CD4-positive, alpha-beta T cell (primary cell): ENCODE measurements at places on chromosomes 11 and 22. TPM values are rescaled to one million over a fixed set of nuclear protein-coding genes. Genes with fewer than 3 reads are reported as not detected.

DNA sequence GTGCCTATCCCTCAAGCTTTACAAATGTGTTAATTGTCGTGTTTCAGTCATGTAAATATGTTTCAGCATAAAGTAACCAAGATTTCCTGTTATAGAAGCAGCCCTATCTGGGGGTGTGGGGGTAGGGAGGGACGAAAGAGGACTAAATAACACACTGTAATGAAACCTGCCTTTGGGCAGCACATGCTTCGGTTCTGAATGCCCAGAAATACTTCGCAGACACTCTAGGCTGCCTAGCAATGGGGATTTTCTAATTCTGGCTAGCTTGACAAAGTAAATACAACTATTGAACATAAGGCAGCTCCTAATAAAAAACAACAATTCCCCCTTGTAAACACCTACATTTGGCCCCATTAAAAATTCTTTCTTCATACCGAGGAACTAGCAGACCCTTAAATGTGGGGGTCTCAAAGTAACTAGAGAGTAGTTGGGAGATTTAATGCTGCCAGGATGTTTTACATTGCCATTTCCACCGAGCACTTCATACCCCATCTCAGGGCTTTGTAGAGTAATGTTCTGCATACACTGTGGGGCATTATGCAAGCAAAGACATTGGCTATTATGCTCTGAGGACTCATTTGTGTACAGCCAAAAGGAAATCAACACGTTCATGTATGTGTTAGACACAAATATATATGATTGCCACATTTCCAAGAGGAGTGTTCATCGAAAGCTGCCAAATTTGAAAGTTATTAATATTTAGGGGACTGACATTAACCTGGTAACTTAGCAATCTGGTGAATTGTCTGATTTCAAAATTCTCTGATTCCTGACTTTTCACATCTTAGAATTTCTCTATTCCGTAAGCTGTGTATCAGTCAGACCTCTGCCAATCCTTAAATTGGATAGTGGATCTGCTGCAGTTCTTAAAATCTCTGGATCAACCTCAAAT is 42.1 kb downstream of the PAX6 start:
- no peak for DNase-seq
- H3K4me1 ChIP-seq: no peaks in the 10 kb centered on the region
- H3K27ac ChIP-seq: no peak overlapping the region
- no peaks in the 10 kb centered on the region for H3K36me3 ChIP-seq
- H3K4me3 ChIP-seq: no peak overlapping the region
- no peaks in the 10 kb centered on the region for H3K27me3 ChIP-seq

DNA sequence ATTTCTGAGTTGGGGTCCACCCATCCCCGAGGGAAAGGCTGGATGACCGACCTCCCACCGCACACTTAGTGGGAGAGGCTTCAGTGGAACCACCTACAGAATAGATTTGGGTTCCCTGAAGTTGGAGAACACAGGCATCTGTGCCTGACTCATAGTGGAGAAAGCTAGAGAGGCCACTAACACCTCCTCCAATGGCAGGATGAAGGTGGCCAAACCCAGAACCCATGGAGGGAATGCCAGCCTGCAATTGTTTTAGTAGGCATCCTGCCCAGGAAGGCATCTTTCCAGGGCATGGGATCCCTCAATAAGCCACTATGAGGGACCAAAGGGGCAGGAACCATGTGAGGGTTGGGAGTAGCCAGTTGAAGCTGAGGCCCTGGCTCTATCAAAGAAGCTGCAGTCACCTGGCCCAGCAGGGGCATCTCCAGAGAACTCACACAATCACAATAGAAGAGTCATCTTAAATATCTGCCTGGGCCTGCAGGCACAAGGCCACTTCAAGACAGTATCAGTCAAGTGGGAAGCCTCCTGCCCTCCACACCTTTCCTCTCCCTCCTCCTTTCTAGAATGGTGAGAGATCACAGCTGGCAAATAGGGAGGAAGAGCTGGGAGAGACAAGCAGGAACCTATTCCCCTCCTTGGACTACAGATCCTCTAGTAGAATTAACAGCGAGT is 124.1 kb upstream of the CSNK2A3 start:
- no peaks in the 10 kb centered on the region for H3K36me3 ChIP-seq
- no peaks in the 10 kb centered on the region for H3K4me1 ChIP-seq
- no peak for DNase-seq

DNA sequence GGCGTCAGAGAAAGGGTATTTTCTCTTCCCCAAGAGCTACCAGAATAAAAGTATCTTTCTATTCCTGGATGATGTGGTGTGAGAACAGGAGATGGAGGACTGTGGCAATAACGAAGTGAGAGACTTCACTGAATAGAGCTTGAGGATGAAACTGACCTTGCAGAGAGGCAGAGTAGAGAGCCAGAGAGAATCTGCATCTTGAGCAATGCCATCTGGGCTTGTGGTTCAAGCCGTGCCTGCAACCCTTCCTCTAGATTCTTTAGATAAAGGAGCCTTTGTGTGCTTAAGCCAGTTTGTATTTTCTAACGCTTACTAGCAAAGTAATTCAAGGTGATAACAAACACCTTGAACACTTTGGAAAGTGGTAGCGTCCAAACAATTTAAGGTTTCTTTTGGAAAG is 2.2 kb downstream of the ME3 start:
- H3K27ac ChIP-seq: no peak overlapping the region
- no peaks in the 10 kb centered on the region for H3K36me3 ChIP-seq
- peaks cover 13% of the 10 kb centered on the region for H3K4me1 ChIP-seq
- H3K4me3 ChIP-seq: no peak overlapping the region
- DNase-seq: no peak

- peaks cover 32% of the 10 kb centered on the region for H3K27me3 ChIP-seq
- H3K4me3 ChIP-seq: no peak overlapping the region
- no peaks in the 10 kb centered on the region for H3K36me3 ChIP-seq
- no peak for DNase-seq
- no peak overlapping the region for H3K27ac ChIP-seq
- peaks cover 13% of the 10 kb centered on the region for H3K4me1 ChIP-seq
Observed at GRCh38 chr11:61918938-61919704, 1.8 kb upstream of the RAB3IL1 start.

DNA sequence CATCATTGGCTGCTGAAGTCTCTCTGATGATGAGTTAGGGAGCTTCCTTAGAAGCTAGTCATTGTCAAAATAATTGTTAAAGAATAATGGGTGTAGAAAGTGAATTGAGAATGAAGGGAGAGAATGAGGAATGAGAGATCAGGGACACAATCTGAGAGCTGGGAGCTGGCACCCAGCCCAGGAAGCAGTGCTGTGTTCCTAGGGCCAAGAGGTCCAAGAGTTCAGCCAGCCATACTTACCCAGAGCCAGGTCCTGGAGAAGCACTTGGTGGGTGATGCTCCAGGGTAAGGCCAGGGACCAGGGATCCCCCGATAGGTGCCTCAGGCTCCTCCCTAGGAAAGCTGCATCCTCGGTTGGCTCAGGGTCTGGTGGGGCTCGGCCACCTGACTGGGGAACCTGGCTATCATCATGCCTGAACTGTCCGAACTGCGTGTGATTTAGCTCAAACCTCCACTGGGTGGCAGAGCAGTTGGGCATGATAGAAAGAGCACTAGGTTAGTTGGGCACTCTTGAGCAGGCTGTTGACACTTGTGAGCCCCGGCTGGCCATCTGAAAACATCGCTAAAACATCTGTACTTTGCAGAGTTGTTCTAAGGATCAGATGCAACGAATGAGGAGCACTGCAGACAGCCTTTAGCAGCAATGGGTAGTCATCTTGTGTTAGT is 123.9 kb upstream of the NCAM1 start:
- DNase-seq: no peak
- no peaks in the 10 kb centered on the region for H3K36me3 ChIP-seq
- H3K27ac ChIP-seq: no peak overlapping the region
- H3K4me1 ChIP-seq: no peaks in the 10 kb centered on the region

- no peak for DNase-seq
- H3K27me3 ChIP-seq: no peaks in the 10 kb centered on the region
- no peak overlapping the region for H3K4me3 ChIP-seq
- H3K4me1 ChIP-seq: peaks cover 12% of the 10 kb centered on the region
- H3K36me3 ChIP-seq: no peaks in the 10 kb centered on the region
Observed at GRCh38 chr11:119181677-119182412, 3.4 kb upstream of the NHERF4 start.

- H3K4me1 ChIP-seq: no peaks in the 10 kb centered on the region
- no peak for DNase-seq
- no peak overlapping the region for H3K4me3 ChIP-seq
- no peak overlapping the region for H3K27ac ChIP-seq
Observed at GRCh38 chr22:23803001-23803819, 16.4 kb downstream of the SMARCB1 start.

DNA sequence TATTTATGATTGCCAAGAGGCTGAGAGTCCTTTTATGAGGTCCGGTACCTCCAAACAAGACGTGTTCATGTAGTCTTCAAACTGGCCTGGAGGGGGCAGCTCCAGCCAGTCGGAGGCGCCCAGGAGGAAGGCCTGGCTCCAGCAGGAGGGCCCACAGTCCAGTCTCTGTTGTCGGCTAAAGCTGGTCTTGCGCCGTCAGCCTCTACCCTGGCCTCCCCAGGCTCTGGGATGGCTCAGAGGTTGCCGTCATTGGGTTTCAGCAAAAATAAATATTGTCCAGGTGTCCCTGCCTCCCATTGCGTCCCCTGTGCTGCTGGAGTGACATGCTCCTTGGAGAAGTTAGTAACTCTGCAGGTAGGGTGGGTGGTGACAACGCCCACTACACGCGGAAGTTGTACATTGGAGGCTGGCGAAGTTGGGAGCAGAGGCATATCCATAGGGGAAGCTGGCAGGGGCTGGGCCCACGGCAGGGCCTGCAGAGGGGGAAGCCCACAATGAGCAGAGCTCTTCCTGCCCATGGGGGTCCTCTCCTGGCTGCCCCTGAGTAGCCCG is 1.0 kb upstream of the SLC25A1 start:
- no peaks in the 10 kb centered on the region for H3K27me3 ChIP-seq
- H3K36me3 ChIP-seq: peaks cover 3% of the 10 kb centered on the region

GRCh38 chr11:36317992-36318391 is 21.9 kb downstream of the PRR5L start:
- H3K4me1 ChIP-seq: no peaks in the 10 kb centered on the region
- no peak for DNase-seq
- H3K4me3 ChIP-seq: no peak overlapping the region
- H3K36me3 ChIP-seq: no peaks in the 10 kb centered on the region
- H3K27ac ChIP-seq: no peak overlapping the region

GRCh38 chr11:97844016-97844415 is 1176.7 kb upstream of the CNTN5 start:
- no peak overlapping the region for H3K4me3 ChIP-seq
- H3K36me3 ChIP-seq: no peaks in the 10 kb centered on the region
- no peak for DNase-seq
- no peaks in the 10 kb centered on the region for H3K4me1 ChIP-seq
- no peak overlapping the region for H3K27ac ChIP-seq

- peaks cover 5% of the 10 kb centered on the region for H3K27me3 ChIP-seq
- no peaks in the 10 kb centered on the region for H3K4me1 ChIP-seq
- DNase-seq: no peak
Observed at GRCh38 chr11:11446967-11447366, 93.9 kb upstream of the CSNK2A3 start.

GRCh38 chr11:15117751-15118150 is 3.0 kb downstream of the INSC start:
- H3K27ac ChIP-seq: no peak overlapping the region
- no peak overlapping the region for H3K4me3 ChIP-seq
- DNase-seq: no peak
- H3K4me1 ChIP-seq: peaks cover 3% of the 10 kb centered on the region
- peaks cover 36% of the 10 kb centered on the region for H3K27me3 ChIP-seq
- H3K36me3 ChIP-seq: no peaks in the 10 kb centered on the region

DNA sequence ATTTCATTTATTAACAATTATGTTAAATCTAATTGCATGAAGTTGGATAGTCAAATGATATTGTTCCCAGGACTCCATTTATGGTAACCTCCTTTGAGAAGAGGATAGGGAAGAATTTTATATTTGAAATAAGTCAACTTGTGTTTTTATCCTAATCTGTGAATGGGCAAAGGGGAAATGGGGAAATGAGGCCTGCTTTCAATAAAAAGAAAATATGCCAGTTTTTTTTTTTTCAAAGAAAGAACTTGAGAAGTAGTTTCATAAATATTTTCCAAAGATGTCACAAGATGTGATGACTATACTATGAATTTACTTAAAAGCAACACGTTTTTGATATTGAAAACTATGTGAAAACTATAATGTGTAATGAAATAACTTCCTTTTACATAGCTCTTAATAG is 201.8 kb downstream of the TMEM135 start:
- H3K27me3 ChIP-seq: no peaks in the 10 kb centered on the region
- no peaks in the 10 kb centered on the region for H3K4me1 ChIP-seq
- H3K27ac ChIP-seq: no peak overlapping the region
- no peaks in the 10 kb centered on the region for H3K36me3 ChIP-seq

DNA sequence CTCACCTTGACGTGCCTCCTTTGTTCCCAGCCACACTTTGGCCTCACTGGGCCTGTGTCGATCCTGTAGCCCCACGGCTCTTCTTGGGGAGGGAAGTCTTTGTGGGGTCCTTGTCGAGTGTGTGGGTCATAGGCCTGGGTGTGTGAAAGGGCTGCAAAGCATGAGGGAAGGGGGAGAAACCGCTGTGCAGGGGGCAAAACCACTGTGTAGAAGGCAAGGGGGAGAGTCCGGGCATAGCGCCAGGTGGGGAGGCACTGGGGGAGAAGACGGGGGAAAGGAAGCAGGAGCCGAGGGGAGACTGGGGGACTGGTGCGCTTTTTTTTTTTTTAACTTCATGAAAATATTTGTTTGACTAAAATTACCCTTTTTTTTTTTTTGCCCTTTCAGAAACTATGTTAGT is 65.1 kb upstream of the RASD2 start:
- H3K27ac ChIP-seq: no peak overlapping the region
- H3K27me3 ChIP-seq: peaks cover 2% of the 10 kb centered on the region
- H3K4me3 ChIP-seq: no peak overlapping the region
- no peak for DNase-seq

GRCh38 chr11:38226684-38227083 is 1628.6 kb upstream of the RAG2 start:
- no peak overlapping the region for H3K4me3 ChIP-seq
- H3K27me3 ChIP-seq: no peaks in the 10 kb centered on the region
- DNase-seq: no peak
- no peaks in the 10 kb centered on the region for H3K4me1 ChIP-seq
- no peaks in the 10 kb centered on the region for H3K36me3 ChIP-seq

LINC01488 gene
- not detected for total RNA-seq

PPFIBP2 gene
- total RNA-seq: 35.9 TPM

COA4 gene
- 20.7 TPM for total RNA-seq

TIMM10 gene
- 28.0 TPM for total RNA-seq

C11orf87 gene
- not detected for total RNA-seq

RPLP2 gene
- 5,390 TPM for total RNA-seq

VSTM5 gene
- total RNA-seq: not detected

MAP6 gene
- not detected for total RNA-seq

FAM111B gene
- total RNA-seq: 1.2 TPM

PHETA2 gene
- 0.27 TPM for total RNA-seq

HIPK3 gene
- total RNA-seq: 38.9 TPM

HOATZ gene
- total RNA-seq: not detected

API5 gene
- 67.8 TPM for total RNA-seq

OR51L1 gene
- not detected for total RNA-seq
